ENCODE measurements at places on chromosomes 3 and 15.

DNA sequence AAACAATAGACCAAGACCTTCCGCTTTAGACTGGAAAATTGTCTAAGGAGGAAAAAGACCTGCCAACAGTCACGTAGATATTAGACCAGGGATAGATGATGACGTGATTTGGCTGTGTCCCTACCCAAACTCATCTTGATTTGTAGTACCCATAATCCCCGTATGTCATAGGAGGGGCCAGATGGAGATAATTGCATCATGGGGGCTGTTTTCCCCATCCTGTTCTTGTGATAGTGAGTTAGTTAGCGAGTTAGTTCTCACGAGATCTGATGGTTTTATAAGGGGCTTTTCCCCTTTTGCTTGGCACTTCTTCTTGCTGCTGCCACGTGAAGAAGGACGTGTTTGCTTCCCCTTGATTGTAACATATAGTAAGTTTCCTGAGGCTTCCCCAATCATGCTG is 31.7 kb upstream of the SUCLG2 start:
- H3K27ac ChIP-seq: no peak overlapping the region
- no peak overlapping the region for H3K4me3 ChIP-seq
- peaks cover 2% of the 10 kb centered on the region for H3K27me3 ChIP-seq

DNA sequence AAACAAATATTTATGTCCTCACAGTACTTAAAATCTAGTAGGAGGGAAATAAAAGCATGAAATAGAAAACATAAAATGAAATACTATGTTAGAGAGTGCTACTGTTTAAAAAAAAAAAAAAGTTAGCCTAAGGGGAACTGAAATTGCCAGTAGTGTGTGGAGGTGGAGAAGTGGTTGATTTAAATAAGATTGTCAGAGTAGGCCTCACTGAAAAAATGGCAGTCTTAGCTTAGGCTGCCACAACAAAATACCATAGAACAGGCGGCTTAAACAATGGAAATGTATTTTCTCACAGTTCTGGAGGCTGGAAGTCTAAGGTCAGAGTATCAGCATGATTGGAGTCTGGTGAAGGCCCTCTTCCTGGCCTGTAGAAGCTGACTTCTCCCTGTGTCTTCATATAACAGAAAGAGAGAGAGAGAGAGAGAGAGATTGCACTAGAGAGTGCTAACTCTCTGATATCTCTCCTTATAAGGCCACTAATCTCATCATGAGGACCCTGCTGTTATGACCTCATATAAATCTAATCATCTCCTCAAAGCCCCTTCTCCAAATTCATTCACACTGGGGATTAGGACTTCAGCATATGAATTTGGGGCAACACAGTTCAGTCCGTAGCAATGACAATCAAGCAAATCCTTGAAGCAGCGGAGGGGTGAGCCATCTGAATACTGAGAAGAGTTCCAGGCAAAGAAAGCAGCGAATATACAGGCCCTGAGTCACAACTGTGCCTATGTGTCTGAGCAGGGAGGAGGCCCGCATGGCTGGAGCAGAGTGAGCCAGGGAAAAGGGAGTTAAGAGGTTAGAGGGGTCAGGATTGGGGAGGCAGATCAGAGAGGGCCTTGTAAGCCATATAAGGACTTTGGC is 23.6 kb upstream of the LRRC34 start:
- DNase-seq: no peak
- H3K4me3 ChIP-seq: no peak overlapping the region
- H3K27ac ChIP-seq: no peak overlapping the region
- peaks cover 15% of the 10 kb centered on the region for H3K27me3 ChIP-seq

DNA sequence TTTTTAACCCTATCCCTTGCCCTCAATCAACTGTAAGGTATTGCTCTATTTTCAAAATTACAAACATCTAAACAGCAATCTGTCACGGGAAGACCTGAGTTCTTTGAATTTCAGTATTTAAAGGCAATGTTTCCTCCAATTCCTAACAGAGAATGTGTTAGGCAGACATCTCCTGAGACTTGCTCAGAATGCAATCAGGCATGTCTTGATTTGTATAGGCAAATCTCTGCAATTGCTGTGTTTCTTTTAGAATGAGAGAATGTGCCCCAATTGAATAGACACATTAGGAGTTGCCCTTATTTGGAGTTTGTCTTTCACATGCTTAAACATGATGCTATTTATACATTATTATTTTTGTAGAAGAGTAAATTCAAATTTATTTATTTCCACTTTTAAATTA is 205.6 kb downstream of the CADM2 start:
- DNase-seq: no peak
- H3K27me3 ChIP-seq: no peaks in the 10 kb centered on the region
- H3K27ac ChIP-seq: no peak overlapping the region
- no peaks in the 10 kb centered on the region for H3K36me3 ChIP-seq

GRCh38 chr3:42980209-42980608 is 1.1 kb downstream of the GASK1A start:
- H3K27ac ChIP-seq: no peak overlapping the region
- no peaks in the 10 kb centered on the region for H3K4me1 ChIP-seq
- no peak overlapping the region for H3K4me3 ChIP-seq
- peaks cover 44% of the 10 kb centered on the region for H3K27me3 ChIP-seq

GRCh38 chr3:29152379-29152778 is 128.5 kb upstream of the RBMS3 start:
- no peaks in the 10 kb centered on the region for H3K36me3 ChIP-seq
- no peak for DNase-seq
- peaks cover 9% of the 10 kb centered on the region for H3K4me1 ChIP-seq
- H3K4me3 ChIP-seq: no peak overlapping the region

DNA sequence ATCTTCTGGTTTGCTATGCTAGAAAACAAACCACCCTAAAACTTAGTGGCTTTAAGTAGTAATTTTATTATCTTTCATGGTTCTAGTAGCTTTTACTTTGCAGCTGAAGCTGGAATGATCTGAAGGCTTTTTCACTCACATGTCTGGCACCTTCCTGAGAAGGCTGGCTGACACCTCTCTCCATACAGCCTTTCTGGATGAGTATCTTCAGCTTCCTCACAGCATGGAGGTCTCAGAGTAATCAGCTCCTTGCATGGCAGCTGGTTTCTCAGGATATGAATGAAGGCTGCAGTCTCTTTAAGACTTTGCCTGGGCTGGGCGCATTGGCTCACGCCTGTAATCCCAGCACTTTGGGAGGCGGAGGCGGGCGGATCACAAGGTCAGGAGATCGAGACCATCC is 50.0 kb downstream of the TNIK start:
- H3K4me1 ChIP-seq: peaks cover 40% of the 10 kb centered on the region
- no peak for DNase-seq
- H3K27me3 ChIP-seq: no peaks in the 10 kb centered on the region
- no peak overlapping the region for H3K27ac ChIP-seq
